ENCODE measurements at places on chromosomes 7 and 10.

GRCh38 chr7:134785842-134786241 is 6.4 kb downstream of the CALD1 start:
- DNase-seq = no peak

- DNase-seq = no peak
These were observed 386.0 kb downstream of the HGF start for GRCh38 chr7:81383846-81384245.

DNA sequence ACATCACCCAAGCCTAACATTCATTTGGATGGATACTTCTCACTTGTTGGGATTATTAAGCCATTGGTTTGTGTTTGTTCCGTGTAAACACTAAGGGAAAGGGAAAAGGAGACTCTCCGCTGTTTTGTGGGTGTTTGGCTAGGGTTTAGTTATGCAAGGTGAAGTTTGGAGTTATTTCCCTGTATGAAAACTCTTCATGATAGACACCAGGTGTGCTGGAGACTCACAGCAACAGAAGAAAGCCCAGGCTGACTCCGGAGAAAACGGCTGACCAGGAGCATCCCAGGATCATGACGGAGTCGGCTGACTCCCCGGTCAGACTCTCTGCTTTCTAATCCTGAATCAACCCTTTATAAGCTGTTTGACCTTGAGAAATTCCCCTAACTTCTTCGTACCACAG is 94.1 kb upstream of the KLF6 start:
- DNase-seq = no peak

DNA sequence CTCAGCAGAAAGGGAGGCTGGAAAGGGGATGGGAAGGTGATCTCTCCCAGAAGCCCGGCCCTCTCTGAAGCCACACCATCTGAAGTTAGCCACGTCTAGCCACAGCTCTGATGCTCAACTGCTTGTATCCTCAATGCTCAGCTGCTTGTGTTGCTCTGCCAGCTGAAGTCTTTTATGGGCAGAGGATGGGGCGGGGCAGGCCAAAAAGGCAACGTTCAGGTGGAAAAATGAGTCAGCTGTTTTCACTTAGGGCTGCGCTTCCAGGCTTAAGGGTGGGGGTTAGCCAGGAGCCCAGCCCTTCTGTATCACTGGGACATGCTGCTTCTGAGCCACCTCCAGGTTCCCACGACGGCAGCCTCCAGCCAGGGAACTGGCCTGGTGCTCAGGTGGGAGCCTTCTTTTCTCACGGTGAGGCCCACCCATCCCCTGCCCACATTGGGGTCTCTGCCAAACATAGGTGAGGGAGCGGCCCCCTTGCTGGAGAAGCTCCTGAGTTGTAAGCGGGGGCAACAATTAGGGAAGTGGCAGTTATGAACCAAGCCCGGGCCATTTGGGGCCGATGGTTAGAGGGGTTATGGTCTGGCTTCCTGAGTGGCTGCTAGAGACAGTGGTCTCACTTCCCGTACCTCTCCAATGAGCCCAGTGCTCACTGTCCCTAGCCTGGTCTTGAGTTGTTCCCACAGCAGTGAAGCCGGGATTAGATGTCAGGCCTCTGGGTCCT is 44.9 kb upstream of the CNPY1 start:
- DNase-seq = peak; percentile 42

DNA sequence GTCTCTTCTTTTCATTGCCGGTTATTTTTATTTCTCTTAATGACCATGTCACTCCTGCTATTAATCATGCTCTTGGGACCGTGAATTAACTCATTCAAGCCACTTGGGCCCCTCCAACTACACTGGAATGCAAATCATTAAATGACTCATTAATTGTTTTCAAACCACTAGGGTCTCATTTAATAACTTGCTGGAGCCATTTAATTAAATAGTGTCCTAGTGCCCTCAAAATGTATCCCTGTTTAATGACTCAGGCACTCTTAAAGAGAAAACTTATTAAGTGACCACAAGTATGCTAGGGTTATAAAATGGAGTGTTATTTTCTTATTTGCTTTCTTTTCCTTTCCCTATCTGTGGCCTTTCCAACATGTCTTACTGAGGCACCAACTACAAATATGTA is 73.0 kb downstream of the PLXDC2 start:
- no peak for DNase-seq

- no peak for DNase-seq
These were observed 315.6 kb downstream of the LRRTM3 start for GRCh38 chr10:67241451-67241850.

GRCh38 chr10:5143137-5143536 is 41.8 kb downstream of the AKR1C8 start:
- no peak for DNase-seq

GRCh38 chr7:150430465-150431085 is 19.9 kb upstream of the GIMAP8 start:
- DNase-seq = no peak

DNA sequence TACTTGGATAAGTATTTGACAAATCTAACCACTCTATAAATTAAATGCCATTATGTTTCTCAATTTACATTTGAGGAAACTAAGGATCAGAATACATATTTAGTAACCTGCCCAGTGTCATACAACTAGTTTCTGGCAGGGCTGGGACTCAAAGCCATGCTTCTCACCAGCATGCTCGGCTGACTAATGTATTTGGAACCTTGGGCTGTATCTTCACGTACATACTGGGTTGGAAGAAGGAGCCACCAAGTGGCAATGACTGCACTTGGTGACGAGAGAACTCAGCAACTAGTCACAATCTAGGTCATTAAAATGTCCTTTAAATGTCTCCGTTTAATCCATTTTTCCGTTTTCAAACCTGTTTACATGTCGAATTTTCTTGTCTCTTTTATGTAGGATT is 42.9 kb downstream of the CHRM2 start:
- DNase-seq = no peak

- peak; percentile 42 for DNase-seq
These were observed 6.8 kb upstream of the TAS2R40 start for GRCh38 chr7:143214789-143215679.
